Posterior vena cava (tissue), 2 donors: ENCODE measurements at places on chromosomes 3 and 15.

- DNase-seq: no peak
These were observed 113.1 kb downstream of the THSD4 start for GRCh38 chr15:71228403-71228802.

GRCh38 chr3:139226731-139227130 lies 117.1 kb upstream of the MRPS22 start:
- no peak for DNase-seq

DNA sequence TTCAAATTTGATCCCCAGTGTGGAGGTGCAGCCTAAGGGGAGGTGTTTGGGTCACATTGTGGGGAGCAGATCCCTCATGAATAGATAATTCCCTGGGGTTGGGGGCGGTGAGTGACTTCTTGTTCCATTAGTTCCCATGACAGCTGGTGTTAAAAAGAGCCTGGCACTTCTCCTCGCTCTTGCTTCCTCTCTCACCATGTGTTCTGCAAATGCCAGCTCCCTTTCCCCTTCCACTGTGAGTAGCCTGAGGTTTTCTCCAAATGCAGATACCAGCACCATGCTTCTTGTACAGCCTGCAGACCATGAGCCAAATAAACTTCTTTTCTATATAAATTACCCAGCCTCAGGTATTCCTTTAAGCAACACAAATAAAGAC lies 23.1 kb downstream of the RIOX2 start:
- no peak for DNase-seq

DNA sequence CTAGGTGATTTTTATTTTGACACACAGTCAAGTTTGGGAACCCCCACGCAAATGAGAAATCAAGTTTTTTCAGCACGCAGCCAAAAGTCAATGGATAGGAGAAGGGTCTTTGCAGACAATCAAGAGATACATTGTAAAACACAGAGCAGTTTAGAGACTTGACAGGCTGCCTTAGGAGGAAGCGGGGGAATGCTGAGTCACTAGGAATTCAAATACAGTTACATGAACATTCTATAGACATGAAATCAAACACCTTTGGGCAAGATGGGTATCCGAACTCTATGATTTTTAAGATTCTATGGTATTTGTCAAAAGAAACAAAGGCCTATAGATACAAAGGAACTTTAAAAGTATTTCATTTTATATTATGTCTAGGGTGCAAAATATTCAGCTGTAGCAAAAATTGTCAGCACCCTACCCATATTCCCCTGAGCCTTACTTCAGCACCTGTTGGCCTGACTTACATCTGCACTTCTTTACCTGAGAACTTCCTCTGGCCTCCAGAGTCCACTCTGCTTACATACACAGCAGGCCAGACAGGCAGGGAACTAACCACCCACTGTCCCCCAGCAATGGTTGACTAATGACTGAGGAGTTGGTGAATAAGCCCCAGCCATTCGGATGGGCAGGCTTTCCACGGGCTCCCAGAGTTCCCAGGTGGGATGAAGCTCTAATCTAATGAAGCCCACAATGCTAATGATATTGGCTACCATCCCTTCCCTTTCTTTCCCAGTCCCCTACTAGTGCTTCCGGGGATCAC lies 289.3 kb upstream of the RORA start:
- DNase-seq: no peak

GRCh38 chr15:93312891-93313486 lies 224.0 kb upstream of the RGMA start:
- no peak for DNase-seq

DNA sequence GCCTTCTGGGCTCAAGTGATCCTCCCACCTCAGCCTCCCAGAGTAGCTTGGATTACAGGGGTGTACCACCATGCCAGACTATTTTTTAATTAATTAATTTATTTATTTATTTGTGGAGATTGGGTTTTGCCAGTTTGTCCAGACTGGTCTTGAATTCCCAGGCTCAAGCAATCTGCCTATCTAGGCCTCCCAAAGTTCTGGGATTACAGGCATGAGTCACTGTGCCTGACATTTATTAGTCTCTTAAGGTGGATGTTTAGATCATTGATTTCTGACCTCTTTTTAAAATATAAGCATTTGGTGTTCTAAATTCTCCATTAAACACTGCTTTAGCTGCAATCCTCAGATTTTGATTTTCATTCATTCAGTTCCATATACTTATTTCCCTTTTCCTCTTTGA lies 15.6 kb downstream of the FBXW12 start:
- DNase-seq: no peak
